SW 1271 (cell line): ENCODE measurements at places on chromosomes 5 and 9.

GRCh38 chr9:29969408-29969807 lies 2396.1 kb upstream of the C9orf72 start:
- DNase-seq: no peak

- no peak for DNase-seq
These were observed 109.8 kb upstream of the ST8SIA4 start for GRCh38 chr5:101012880-101013279.

DNA sequence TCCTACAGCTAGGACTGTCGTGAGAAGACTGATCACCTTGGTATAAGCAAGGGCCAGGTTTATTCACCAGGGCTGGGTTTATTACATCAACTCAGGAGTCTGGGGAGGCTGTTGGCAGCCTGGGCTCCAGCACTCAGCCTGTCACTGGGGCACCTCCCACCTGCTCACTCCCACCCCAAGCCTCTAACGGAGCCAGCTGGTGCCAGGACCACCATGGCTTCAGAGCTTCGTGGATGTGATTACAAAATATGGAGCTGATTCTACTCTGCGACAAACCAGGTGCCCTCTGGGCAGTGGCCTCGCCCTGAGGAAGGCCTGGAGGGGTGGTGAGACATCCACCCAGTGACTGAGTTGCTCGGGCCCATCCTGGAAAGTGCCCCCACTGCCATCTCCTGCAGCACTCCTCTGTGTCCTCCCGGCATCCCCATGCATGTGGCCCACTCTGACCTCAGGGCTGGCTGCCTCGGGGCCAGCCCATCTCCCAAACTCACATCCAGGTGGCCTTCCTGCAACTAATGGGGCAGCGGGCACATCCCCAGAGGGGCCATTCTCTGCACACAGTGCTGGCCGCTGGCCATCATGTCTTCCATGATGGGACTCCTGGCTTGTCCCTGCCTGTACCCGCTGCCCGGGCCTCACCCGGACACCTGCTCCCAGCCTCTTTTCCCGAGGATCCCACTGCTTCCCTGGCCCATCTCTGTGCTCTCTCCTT lies 49.6 kb downstream of the SECISBP2 start:
- no peak for DNase-seq

DNA sequence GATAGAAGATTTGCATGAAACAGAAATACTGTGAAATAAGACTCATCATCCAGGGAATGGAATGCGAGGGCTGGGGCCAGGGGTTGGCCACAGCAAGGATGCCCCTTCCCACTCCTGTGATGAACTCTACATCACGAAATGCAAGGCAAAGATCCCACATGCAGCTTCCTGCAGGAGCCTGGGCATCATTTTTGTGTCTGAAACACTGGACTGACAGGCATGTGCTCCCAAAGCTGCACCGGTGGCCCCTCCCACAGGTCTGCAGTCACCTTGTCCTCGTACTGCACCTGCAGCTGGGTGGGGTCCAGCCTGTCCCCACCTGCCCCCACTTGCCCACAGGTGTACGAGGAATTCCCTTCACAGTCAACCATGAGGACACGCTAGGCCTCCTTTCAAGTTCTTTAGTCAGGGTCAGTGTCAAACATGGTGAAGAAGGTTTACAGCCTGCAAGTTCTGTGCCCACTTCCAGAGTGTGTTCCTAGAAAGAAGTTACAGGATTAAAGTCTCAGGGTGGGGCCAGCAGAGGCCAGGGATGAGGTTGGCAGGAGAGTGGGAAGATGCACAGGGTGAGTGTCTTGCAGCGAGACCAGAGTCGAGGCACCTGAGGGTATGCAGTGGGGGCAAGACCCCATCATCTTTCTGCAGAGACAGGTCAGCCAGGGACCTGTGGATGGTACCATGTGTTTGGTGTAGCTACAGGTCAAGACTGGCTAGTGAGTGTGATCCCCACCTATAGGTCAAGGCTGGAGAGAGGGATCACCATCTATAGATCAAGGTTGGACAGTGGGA lies 155.0 kb upstream of the IRX2 start:
- no peak for DNase-seq

DNA sequence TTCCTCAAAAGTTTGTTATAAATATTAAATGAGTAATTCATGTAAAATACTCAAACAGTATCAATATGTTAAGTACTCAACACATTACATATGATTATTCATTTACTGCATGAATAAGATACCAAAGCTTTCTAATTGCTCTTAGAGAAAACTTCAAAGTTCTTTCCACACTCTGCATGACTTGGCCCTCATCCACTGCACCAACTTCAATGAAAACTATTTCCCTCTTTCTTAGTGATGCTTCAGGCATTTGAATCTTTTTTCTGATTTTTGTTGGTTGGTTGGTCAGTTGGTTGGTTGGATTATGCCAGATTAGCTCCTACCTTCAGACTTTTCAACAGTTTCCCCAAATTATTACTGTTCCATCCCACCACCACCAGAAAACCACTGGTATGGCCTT lies 314.7 kb upstream of the RGMB start:
- DNase-seq: no peak

- no peak for DNase-seq
These were observed 1.5 kb downstream of the ST6GALNAC4 start for GRCh38 chr9:127915325-127915752.

DNA sequence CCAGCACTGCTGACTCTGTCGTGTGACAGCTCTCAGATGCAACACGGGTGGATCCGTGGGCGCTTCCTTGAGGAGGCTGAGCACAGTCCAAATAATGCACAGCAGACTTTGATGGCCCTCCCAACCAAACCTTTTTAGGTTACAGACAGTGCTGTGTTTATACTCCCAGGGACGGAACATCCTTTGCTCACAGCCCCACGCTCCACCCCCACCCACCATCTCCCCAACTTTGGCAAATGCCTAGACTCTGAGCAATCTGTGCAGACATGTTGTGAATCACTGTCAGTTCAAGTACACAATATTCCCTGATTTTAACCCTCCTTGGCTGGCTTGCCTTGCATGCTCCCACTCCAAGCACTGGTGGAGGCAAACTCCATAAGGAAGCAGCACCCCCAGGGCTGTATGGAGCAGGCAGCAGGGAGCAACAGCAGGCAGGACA lies 324.6 kb downstream of the MLLT3 start:
- DNase-seq: no peak

GRCh38 chr5:115392611-115393010 lies 96.2 kb upstream of the CCDC112 start:
- no peak for DNase-seq

DNA sequence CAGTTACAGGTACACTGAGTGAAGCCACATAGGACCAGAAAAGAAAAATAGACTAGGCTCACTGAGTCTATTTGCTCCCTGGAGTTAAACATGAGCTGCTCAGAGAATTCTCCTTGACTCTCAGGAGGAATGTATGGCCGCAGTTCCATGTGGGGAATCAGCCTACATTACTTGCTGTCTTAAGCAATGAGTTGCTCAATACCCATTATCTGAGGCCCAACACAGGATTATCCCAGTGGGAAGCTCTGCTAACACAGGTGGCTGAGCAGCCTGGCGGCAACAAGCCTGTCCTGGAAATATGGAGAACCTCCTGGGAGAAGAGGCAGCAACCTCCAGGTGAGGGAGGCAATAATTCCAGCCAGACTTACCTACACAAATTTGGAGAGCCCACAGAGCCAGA lies 177.5 kb upstream of the NREP start:
- DNase-seq: no peak

DNA sequence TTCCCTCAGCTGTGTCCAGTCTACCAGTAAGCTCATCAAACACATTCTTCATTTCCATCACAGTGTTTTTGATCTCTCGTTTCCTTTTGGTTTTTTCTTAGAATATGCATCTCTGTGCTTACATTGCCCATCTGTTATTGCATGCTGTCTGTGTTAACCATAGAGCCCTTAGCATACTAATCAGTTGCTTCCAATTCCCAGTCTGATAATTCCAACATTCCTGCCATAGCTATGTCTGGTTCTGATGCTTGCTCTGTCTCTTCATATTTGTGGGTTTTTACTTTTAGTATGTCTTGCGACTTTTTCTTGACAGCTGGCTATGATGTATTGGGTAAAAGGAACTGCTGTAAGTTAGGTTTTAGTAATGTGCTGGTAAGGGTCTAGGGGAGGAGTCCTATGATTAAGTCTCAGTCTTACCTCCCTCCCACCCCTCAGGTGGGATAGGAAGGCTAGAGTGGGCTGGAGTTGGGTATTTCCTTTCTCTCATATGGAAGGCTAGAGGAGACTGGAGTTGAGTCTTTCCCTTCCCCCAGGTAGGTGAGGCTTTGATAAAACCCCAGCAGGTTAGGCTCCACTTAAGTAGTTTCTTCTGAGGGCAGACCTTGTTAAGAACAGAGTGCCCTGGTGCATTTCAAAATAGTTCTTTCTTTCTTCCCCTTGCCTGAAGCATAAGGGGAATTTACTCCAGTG lies 99.1 kb upstream of the RASGRF2 start:
- DNase-seq: no peak

- DNase-seq: no peak
These were observed 22.3 kb upstream of the RNF130 start for GRCh38 chr5:180093651-180094382.

- no peak for DNase-seq
These were observed 231.9 kb downstream of the NDUFS4 start for GRCh38 chr5:53792338-53792737.

DNA sequence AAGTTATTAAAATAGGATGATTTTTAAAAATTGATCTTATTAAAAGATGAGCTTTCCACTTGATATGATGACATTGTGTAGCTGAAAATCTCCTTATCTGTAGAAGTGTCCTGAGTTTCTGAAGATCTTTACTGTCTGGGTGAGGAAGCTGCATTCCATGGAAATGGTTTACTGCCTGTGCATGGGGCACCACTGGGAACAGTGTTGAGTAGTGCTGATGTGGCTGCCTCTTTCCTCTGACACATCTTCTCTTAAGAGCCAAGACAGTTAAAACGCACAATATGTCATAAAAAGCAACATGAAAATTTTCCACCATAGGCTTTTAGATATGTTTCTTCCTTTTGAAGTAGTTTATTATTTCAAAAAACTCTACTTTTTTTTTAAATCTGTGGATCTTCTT lies 24.6 kb downstream of the SECISBP2 start:
- no peak for DNase-seq

GRCh38 chr9:19785230-19785629 lies 3.6 kb downstream of the SLC24A2 start:
- DNase-seq: no peak

DNA sequence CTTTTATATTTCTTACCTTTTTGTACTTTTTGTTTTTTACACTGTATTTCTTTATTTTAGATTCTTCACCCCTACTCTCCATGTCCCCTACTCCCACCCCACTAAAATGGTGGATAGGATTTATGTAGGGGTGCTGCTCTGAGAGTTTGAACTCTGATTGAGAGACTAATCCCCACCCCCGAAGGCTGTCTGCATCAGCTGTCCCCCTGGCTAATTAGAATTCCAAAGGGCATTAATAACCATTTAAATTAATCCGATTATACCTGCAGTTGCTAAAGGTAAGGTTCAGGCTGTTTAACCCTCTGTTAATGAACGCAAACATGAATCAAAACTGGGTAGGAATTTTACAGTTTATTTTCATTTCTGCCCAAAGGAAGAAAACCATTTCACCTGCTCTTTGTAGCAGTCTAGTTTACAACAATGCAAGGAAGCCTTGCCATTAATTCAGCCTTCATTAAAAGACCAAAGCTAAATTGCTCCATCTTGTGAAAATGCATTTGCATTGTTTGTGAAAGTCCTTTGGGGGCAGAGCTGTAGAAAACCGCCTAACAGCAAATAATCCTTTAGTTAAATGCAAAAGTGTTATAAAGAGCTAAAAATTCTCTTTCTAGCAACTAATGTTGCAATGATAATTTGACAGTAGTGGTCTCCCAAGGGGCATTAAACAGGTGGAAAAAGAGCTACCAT lies 71.2 kb downstream of the ZCCHC7 start:
- no peak for DNase-seq

DNA sequence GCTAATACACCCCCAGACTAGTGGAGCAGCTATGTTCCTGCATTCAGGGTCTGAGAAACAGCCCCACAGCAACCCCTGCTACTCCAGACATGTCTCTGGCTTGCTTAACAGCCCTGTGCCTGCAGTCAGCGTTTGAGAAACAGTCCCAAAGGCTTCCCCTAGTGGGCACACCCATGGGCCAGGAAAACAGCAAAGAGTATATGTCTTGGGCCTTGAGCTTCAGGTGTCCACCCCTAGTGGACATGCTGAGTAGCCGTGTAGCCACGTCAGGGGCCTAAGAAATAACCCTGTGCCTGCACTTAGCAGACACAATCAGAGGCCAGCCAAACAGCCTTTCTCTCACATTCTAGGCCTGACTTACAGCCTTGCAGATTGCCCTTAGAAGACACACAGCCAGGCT lies 698.6 kb downstream of the PTPRD start:
- DNase-seq: no peak

DNA sequence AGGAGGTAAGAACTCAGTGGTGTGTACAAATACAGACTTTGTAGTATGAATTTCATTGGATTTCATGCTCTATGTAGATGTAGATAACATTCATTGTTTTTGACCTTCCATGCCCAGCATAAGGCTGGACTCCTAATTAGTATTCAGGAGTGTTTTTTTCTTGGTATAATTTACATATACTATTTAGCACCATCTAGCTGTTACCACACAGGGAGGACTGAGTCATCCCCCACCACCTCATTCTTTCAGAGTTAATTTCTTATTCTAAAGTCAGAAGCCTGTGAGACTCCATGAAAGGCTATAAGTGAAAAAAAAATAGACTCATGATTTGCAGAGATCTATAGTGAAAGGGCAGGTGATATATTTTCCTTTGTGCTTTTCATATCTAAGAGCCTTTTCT lies 555.0 kb downstream of the PRR16 start:
- no peak for DNase-seq

- DNase-seq: no peak
These were observed 15.1 kb downstream of the TEK start for GRCh38 chr9:27124151-27124550.

DNA sequence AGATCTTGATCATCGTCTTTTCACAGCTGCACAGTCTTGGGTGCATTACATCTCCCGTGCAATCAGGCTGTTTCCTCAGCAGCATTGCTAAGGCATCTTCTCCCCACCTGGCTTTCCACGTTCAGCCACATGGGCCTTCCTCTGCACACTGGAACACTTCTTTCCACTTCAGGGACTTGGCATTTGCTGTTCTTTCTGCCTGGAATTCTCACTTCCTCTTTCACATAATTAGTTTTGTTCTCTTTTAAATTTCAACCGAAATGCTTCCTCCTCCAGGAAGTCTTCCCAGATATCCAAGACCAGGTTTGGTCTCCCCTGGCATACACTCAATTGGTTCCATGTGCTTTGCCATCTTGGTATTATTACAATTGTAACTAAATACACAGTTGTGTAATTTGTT lies 43.8 kb downstream of the WHRN start:
- no peak for DNase-seq
